ENCODE measurements at places on chromosomes 4 and X. TPM values are rescaled to one million over a fixed set of nuclear protein-coding genes. Genes with fewer than 3 reads are reported as not detected.

- no peak overlapping the region for H3K4me3 ChIP-seq
- no peaks in the 10 kb centered on the region for H3K36me3 ChIP-seq
- peaks cover 6% of the 10 kb centered on the region for H3K27me3 ChIP-seq
- no peak overlapping the region for H3K27ac ChIP-seq
- no peaks in the 10 kb centered on the region for H3K4me1 ChIP-seq
- DNase-seq = no peak
Measured at GRCh38 chr4:141395919-141396318, 175.2 kb downstream of the ZNF330 start.

DGKK gene
- not detected for total RNA-seq

- no peak overlapping the region for H3K27ac ChIP-seq
- H3K4me3 ChIP-seq = no peak overlapping the region
- no peaks in the 10 kb centered on the region for H3K4me1 ChIP-seq
- no peak for DNase-seq
Measured at GRCh38 chr4:160142579-160142978, 1039.7 kb downstream of the RAPGEF2 start.

DNA sequence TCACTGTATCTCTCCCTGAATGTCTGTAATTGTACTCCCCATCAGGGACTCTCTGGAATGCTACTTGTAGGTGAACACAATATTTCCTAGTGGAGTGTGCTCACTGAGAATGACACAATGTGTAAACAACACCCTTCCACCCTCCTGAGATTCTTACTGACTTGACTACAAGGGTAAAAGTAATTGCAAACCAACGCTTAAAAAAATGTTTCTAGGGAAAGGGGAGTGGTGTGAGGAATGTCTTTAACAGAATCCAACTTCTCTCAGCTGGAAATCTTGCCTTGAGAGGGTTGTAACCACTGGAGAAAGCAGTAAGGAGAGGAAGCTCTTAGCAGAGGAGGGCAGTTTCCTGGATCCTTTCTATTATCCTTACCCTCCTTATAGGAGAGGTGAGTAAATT, 5.1 kb upstream of the RAPGEF2 start:
- no peaks in the 10 kb centered on the region for H3K36me3 ChIP-seq
- DNase-seq = no peak

DNA sequence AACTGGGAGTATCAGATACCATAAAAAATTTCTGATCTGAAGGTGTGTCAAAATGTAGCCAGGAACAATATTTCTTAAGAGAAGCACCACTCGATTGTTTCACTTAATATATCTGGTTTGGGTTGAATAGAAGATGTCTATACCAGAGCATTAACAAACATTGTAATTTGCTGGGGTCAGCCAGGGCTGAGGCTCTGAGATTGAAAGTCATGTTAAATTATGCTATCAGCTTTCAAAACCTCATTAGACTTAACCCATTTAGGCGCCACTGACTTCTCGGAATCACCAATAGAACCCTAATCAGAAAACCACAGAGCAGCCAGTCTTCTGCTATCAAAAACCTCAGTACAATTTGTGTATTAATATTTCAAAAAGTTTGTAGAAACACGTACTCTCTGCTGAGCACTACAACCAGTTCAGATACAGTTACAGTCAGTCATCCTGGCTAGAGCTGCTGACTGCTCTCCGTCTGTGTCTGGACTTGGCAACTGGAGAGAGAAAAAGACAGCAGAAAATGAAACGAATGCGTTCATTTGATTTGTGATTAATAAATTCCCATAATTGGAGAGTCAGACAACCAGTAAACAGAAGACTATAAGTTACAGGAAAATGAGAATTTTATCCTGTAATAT, 848.6 kb upstream of the PABPC4L start:
- H3K36me3 ChIP-seq = no peaks in the 10 kb centered on the region
- DNase-seq = no peak
- no peak overlapping the region for H3K27ac ChIP-seq
- H3K4me3 ChIP-seq = no peak overlapping the region

DNA sequence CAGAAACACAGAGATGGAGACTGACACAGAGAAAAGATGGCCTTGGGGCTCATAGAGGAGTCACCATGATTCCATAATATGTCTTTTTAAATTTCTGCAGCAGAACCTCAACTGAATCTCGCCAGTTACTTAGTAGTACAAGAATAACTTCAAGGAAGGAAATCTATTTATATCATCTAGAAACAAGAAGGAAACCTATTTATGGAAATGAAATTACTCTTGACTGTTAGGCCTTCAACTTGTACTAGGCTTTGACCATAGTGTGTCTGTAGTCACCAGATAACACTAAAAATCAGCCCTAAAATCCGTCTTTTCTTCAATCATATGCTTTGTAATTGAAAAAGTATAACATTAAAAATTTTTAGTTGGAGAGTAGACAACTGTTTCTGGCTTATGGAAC, 740.4 kb downstream of the TRIML1 start:
- H3K27ac ChIP-seq = no peak overlapping the region
- no peak overlapping the region for H3K4me3 ChIP-seq
- no peaks in the 10 kb centered on the region for H3K4me1 ChIP-seq
- H3K36me3 ChIP-seq = no peaks in the 10 kb centered on the region

MAOA gene
- 0.54 TPM for total RNA-seq
